Endothelial cell (in vitro differentiated cells): ENCODE measurements at places on chromosomes 6 and 20.

DNA sequence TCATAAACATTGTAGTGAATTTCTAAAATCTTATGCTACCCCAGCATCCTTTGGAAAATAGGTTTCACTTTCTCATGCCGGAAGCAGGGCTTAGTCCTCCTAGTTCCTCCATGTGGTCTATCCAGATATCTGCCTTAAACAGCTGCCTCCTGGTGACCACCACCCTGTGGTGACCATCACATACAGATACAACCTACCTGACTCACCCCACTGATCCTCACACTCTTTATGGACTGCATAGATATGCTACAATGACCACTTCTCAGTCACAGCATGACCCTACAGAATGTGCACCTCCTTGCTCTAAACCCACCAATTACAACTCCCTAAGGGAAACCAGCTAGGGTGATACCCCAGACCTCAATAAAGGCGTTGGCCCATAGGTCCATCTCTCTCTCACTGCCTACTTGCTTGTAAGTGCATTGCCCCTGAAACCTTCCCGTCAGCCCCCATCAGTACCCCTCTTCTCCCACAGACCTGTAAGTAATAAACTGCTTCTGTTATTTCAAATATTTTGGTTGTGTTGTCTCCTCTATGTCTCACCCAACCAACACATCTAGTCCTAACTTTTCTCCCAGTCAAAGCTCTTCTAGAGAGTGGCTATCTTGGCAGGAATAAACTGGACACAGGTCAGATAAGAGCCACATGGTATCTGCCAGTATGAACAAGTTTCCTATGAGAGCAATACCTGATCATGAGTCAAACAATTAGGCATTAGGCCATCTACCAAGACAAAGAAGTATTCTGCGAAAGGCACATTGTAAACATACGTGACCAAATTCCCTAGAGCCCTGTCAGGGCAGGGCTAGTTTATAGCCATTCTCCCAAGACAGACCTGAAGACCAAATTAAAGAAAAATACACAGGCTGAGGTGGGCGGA lies 39.4 kb upstream of the PLEKHG1 start:
- DNase-seq, result no peak

GRCh38 chr20:23143986-23144690 lies 58.0 kb upstream of the CD93 start:
- DNase-seq, result no peak

DNA sequence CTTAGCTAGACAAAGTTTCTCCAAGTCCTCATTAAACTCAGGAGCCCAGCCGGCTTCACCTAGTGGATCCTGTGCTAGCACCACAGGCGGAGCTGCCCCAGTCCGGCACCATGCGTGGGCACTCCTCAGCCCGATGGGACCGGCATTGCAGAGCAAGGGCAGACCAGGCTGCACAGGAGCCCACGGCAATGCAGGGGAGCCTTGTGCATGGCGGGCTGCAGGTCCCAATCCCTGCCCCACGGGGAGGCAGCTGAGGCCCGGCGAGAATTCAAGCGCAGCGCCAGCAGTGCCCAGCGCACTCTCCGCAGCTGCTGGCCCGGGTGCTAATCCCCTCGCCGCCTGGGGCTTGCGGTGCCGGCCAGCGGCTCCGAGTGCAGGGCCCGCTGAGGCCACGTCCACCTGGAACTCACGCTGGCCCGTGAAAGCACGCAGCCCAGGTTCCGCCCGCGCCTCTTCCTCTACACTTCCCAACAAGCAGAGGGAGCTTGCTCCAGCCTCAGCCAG lies 292.3 kb upstream of the EYS start:
- DNase-seq, result no peak

- no peak for DNase-seq
These were observed 12.0 kb upstream of the MRPS10 start for GRCh38 chr6:42229506-42230119.

- DNase-seq, result no peak
These were observed 159.8 kb upstream of the FERMT1 start for GRCh38 chr20:6282642-6283041.

GRCh38 chr6:135173242-135173988 lies 7.7 kb upstream of the MYB start:
- DNase-seq, result no peak

- peak; percentile 65 for DNase-seq
These were observed 41.9 kb upstream of the HFE start for GRCh38 chr6:26045065-26045927.

GRCh38 chr6:130529569-130530149 lies 163.8 kb downstream of the TMEM200A start:
- no peak for DNase-seq

- no peak for DNase-seq
These were observed 114.0 kb downstream of the BFSP1 start for GRCh38 chr20:17417225-17417624.

DNA sequence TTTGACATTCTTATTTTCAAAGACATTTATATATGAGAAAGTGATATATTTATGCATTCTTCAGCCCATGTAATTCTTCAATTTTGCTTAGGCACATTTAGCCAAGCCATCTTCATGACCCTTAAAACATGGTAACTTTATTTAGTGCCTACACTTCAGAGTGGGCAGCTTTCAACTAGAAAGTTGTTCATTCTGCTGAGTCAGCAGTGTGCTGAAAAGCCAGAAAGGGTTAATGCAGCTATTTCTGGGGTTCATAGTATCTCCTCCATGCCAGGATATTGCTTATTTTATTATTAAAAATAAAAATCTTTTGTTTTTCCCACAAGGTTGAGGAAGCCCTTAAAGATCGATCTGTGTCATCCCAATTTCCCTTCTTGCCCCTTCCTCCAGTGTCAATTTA lies 79.2 kb downstream of the EDN1 start:
- no peak for DNase-seq

DNA sequence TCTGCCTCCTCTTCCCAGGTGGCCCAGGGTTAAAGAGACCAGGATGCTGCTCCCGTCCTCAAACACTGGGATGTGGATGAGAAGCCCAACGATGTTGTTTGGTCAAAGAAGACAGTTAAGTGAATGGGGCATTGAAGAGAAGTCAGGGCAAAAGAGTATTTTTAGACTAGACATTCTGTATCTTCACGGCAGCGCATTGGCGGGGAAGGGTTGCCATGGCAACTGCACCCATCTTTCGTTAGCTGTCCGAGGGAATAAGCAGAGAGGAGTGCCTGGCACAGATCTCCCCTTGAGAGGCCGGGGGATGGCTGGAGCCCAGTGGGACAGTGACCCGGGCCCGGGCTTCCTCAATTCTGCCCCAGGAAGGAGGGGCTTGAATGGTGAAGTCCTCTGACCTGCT lies 56.4 kb upstream of the GPR31 start:
- DNase-seq, result no peak

DNA sequence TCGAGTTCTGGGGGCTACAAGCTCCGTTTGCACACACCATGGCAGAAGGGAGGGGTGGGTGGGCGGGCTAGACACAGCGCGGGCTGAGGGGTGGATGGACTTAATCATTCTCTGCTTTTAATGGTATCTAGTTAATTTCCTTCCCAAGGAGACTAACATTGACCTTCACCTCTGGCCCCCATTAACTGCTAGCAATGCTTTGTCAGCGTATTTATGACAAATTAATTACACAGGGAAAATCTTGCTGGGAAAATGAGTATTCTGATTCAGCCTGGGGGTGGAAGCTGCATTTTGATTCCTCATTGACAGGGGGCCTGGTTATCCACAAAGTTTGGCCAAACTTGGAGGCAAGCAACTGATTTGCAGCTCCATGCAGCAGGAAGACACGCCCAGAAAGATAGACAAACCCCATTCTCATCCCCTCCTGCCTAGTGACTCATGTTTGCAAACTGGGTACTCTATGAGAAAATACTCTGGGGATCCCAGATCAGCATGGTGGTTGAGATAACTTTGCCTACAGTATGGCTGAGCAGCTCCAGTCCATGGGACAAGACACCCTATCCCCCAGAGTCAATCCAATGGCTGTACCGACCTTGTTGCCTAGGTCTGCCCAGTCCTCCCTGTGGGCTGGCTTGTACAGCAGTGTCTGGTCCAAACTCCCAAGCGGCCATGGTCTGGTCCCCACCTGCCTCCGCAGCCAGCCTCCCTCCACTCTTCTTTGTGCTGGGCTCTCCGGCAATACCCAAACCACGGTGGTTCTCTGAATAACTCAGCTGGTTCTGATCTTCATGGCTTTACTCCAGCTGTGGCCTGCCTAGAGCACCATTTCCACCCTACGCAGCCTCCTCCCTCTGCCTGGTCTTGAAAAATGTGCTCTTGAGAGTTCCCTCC lies 19.7 kb downstream of the ZBP1 start:
- no peak for DNase-seq

- peak; percentile 47 for DNase-seq
These were observed 496 bp downstream of the GRM4 start for GRCh38 chr6:34145161-34146020.

- no peak for DNase-seq
These were observed 13.4 kb upstream of the IP6K3 start for GRCh38 chr6:33759887-33760629.

- no peak for DNase-seq
These were observed 34.3 kb downstream of the GJA10 start for GRCh38 chr6:89928604-89929003.

DNA sequence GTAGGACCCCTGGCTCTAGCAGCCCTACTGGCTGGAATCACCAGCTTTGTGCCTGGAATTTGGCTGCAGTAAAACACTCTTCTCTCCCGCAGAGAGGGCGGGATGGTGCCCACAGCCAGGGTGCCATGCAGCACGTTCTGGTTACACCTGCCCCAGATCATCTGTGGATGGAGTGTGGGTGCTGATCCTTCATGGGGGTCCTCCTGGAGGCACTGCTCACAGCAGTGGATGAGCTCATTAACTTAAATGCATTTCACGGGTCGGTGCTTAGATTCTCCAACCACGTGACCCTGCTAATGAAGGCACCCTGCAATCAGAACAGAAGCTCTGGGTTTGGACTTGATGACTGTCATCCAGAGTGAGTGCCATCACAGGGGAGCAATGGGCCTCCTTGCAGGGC lies 138.6 kb upstream of the AFDN start:
- DNase-seq, result no peak

DNA sequence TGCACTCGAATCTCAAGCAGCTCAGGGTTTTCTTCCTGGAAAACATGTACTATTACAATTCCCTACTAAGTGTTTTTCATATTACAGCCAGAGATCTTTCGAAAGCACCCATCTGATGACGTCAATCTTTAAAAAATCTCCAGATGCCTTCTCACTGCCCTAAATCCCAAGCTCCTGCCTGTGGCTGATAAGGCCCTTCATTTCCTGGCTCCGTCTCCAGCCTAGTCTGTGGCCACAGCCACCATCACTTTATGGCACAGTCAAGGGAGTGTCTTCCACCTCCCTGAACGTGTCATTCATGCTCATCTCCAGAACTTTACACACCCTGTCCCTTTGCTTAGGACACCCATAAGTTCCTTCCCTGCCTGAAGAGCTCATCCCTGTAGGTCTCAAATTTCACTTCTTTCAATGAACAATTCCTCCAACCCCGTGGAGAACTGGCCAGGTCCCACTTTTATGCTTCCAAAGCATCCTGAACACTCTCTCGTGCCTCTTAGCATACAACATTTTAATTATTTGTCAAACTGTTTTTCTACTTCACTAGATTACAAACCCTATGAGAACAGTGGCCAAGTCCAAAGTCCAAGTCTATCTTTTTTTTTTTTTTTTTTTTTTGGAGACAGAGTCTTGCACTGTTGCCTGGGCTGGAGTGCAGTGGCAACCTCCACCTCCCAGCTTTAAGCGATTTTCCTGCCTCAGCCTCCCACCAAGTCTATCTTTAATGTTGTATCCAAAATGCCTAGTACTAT lies 106.1 kb upstream of the AGPAT4 start:
- no peak for DNase-seq

GRCh38 chr6:121678245-121678644 lies 242.8 kb downstream of the GJA1 start:
- no peak for DNase-seq

- DNase-seq, result no peak
These were observed 81.1 kb upstream of the RALGAPA2 start for GRCh38 chr20:20793591-20793990.

DNA sequence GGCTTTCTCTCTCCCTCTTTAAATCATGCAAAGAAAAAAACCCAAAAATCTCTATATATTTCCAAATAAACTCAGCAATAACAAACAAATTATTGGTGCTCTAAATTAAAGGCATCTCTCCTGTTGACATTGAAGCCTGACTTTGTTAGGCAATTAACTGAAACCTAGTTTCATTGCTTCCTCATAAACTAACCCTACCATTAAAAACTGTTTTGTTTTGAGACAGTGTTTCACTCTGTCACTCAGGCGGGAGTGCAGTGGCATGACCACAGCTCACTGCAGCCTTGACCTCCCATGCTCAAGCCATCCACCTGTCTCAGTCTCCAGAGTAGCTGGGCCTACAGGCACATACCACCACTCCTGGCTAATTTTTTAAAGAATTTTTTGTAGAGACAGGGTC lies 34.9 kb downstream of the PIGU start:
- no peak for DNase-seq

DNA sequence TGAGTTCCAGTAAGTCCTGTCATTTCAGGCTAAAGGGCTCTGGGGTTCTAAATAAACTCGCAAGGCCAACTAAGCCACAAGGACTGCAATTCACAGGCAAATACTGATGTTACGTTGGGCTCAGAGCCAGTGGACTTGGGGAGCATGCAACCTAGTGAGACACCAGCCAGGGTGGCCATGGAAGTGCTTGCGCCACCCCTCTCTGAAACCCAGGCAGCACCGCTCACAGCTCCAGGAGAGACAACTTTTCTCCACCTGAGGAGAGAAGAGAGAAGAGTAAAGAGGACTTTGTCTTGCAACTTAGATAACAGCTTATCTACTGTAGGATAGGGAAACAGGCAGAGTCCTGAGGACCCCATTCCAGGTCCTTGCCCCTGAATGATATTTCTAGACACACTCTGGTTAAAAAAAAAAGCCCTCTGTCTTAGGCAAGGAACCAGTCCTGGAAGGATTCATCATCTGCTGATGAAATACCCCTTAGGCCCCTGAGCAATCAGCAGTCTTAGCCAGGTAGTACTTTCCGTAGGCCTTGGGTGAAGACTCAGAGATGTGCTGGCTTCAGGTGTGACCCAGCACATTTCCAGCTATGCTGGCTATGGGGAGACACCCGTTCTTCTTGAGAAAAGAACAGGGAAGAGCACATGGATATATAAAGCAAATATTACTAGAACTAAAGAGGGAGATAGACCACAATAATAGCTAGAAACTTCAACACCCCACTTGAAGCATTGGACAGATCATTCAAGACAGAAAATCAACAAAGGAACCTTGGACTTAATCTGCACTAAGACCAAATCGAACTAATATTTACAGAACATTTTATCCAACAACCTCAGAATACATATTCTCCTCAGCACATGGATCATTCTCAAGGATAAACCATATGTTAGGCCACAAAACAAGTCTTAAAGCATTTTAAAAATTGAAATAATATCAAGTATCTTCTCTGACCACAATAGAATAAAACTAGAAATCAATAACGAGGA lies 31.5 kb upstream of the TBC1D32 start:
- DNase-seq, result no peak

GRCh38 chr20:58032599-58032998 lies 195.9 kb downstream of the ANKRD60 start:
- DNase-seq, result no peak

GRCh38 chr6:15269011-15269410 lies 23.1 kb downstream of the JARID2 start:
- no peak for DNase-seq
